Cardiac atrium fibroblast (primary cell): ENCODE measurements at places on chromosomes 7 and 10. TPM values are rescaled to one million over a fixed set of nuclear protein-coding genes. Genes with fewer than 3 reads are reported as not detected.

The AKR1B15 gene
- total RNA-seq = not detected in 2 replicates

The ITIH5 gene
- total RNA-seq = 0.18 TPM in 1 of 2 replicates, not detected in the other

The GSTO2 gene
- total RNA-seq = 0.32 and 0.36 TPM in 2 replicates

The BHLHA15 gene
- total RNA-seq = 1.8 TPM in 1 of 2 replicates, not detected in the other

The TMEM236 gene
- under 0.01 TPM in 1 of 2 replicates, not detected in the other for total RNA-seq

The ELOVL3 gene
- total RNA-seq = 0.32 and 1.1 TPM in 2 replicates

The ST8SIA6 gene
- not detected in 2 replicates for total RNA-seq

The AQP1 gene
- 4.4 and 7.9 TPM in 2 replicates for total RNA-seq

The MCM10 gene
- total RNA-seq = 2.2 and 2.6 TPM in 2 replicates

The SPDYE8 gene
- not detected in 2 replicates for total RNA-seq

The NUDT5 gene
- 37.7 and 56.9 TPM in 2 replicates for total RNA-seq

The EIF4H gene
- 257 and 305 TPM in 2 replicates for total RNA-seq

The SPAM1 gene
- not detected in 2 replicates for total RNA-seq

The ASZ1 gene
- total RNA-seq = not detected in 2 replicates

The MUC3A gene
- not detected in 2 replicates for total RNA-seq

The ADCY1 gene
- 0.36 and 0.49 TPM in 2 replicates for total RNA-seq

The FLNC gene
- 108 and 131 TPM in 2 replicates for total RNA-seq

The SSC4D gene
- total RNA-seq = 0.16 and 0.18 TPM in 2 replicates

The UTF1 gene
- not detected in 2 replicates for total RNA-seq

The PNLIPRP3 gene
- not detected in 2 replicates for total RNA-seq

The LRRD1 gene
- not detected in 2 replicates for total RNA-seq

The FRMD4A gene
- total RNA-seq = 11.8 and 17.7 TPM in 2 replicates

The TLX1 gene
- not detected in 2 replicates for total RNA-seq

The SOSTDC1 gene
- not detected in 2 replicates for total RNA-seq

The ACSL5 gene
- 8.1 and 9.6 TPM in 2 replicates for total RNA-seq

The TMEM140 gene
- 1.6 and 8.1 TPM in 2 replicates for total RNA-seq

The HTRA1 gene
- total RNA-seq = 123 and 135 TPM in 2 replicates

The KRIT1 gene
- 26.1 and 36.5 TPM in 2 replicates for total RNA-seq

The ELN gene
- 22.7 and 36.3 TPM in 2 replicates for total RNA-seq

The C7orf33 gene
- total RNA-seq = not detected in 2 replicates

The TRPV5 gene
- not detected in 2 replicates for total RNA-seq

The AKR1C3 gene
- total RNA-seq = 82.9 and 86.2 TPM in 2 replicates
